ENCODE measurements at places on chromosomes 2 and 18.

- no peak for DNase-seq
Measured at GRCh38 chr2:188524519-188525113, 232.9 kb downstream of the GULP1 start.

DNA sequence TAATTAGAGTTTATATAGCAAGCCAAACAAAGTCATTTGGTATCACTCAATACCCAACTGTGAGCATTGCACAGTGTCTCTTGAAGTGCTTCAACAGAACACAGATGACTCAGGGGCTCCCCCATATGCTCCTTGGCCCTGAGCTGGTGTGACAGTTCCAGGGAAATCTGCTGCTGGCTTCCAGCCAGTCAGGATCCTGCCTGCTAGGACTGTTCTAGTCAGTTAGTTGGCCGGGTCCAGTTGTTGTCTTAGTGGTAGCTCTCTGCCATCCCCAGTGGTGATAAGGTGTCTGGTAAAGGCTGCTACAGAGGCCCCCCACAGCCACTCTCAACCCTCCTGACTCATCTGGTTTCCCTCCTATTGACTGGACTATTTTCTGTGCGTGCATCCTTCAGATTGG, 100.3 kb downstream of the IRS1 start:
- no peak for DNase-seq

DNA sequence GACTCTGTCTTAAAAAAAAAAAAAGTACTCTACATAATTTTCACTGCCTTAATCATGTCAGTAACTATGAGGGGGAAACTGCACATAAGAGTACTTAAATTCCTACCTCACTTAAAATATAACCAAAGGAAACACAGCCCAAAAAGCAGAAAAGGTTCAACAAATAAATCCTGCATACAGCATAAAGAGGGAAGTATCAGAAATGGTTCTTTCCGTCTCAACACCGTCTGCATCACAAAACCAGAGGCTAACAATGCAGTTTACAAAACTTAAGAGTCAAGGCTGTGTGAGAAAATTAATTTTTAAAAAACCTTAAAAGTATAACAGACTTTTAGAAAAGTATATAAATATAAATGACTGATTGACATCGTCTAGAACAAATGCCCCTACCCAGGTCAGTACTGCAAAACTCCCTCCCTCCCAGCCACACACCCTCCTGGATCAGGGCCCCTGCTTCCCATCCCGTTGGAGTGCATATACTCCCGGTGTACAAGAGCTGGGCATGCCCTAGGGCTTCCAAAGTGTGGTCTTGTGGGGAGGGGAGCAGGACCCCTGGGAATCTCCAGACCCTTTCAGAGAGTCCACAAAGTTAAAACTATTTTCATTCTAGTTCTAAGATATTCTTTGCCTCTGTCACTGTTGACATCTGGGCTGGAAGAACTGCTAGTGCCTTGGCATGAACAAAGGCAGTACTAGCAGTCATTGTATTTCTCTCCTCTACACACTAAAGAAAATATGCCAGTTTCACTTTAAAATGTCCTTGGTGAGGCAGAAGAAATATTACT, 67.0 kb upstream of the SERTAD2 start:
- no peak for DNase-seq

DNA sequence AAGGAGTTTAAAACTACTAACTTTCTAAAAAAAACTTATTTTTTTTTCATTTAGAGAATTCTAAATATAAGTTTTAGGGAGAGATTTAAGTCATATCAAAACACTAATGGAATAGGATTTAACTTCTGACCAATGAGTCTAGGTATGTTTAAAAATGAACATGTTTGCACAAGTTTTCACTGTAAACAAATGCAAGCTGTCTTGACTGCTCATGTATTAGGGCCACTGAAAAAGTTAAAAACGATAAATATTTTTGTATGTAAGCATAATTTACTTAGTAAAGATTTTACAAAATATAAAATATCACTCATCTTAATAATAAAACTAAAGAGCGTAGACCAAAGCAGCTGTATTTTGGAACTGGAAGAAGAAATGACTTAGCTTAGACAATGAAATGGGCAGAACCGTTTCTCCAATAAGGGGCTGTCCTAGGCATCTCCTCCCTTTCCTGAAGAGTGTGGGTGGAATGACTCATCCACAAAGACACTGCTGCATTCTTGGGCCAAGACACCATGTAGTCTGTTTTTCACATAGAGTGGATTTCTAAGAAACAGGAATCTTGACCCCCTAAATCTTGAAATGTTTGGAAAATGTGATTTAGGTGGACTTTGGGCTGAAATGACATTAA, 118.8 kb downstream of the MEP1B start:
- no peak for DNase-seq

DNA sequence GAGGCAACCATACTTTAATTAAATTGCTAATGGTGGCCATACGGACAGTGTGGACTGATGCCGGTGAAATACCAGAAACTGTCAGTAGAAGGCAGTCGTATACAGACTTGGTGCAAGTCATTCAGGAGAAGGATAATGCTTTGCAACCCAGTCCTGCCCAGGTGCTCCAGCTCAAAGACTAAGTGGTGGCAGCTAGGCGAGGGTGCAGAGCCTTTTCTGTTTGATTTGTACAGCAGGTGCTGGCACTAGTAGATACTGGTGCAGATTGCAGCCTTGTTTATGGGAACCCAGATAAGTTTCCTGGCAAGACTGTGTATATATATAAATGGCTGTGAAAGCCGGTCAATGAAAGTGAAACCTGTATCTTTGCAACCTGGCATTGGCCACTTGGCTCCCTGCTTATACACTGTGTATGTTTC, 208.3 kb upstream of the SYT4 start:
- DNase-seq = no peak

DNA sequence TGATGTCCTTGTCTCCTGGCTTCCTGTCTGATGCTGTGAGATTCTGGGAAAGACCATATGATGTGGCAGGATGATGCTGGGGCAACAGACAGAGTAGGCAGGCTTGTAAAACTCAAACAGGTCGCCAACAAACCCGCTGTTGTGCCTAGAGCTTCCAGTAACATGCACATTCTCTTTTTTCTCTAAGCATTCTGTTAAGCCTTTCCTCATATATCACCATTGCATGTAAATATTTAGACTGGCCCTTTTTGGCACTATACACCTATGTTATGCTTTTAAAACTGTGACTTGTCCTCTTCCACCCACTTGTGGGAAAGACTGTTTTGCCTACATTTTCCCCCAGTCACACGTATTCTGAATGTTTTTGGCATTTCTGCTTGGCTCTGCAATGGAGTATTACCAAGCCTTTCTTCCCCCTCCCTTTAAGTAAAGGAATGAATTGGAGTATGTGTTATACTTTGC, 250.4 kb upstream of the TANK start:
- no peak for DNase-seq

- DNase-seq = no peak
Measured at GRCh38 chr2:233836359-233836758, 18.0 kb downstream of the HJURP start.

GRCh38 chr18:50653402-50654093, 93.7 kb downstream of the MAPK4 start:
- no peak for DNase-seq

- no peak for DNase-seq
Measured at GRCh38 chr2:138071720-138072719, 107.7 kb downstream of the HNMT start.

DNA sequence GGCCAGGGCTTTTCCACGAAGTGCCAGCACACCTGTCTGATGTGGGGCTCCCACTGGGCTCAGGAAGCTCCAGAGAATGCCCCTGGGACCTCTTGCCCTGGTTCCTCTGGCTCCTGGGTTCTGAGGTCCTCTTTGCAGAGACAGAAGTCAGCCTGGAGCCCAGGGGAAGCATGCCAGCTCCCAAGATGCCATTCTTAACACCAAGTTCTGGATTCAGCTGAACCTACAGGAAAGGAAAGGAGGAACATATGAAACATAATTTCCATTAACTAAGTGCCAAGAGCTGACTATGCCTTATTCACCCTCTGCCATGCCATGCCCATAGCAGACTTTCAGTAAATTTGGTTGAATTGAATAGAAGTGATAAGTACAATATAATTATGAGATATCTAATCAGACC, 21.9 kb downstream of the FAM124B start:
- no peak for DNase-seq

GRCh38 chr18:56235071-56235470, 403.3 kb downstream of the TXNL1 start:
- no peak for DNase-seq

GRCh38 chr2:37793004-37793403, 121.6 kb upstream of the CDC42EP3 start:
- no peak for DNase-seq

DNA sequence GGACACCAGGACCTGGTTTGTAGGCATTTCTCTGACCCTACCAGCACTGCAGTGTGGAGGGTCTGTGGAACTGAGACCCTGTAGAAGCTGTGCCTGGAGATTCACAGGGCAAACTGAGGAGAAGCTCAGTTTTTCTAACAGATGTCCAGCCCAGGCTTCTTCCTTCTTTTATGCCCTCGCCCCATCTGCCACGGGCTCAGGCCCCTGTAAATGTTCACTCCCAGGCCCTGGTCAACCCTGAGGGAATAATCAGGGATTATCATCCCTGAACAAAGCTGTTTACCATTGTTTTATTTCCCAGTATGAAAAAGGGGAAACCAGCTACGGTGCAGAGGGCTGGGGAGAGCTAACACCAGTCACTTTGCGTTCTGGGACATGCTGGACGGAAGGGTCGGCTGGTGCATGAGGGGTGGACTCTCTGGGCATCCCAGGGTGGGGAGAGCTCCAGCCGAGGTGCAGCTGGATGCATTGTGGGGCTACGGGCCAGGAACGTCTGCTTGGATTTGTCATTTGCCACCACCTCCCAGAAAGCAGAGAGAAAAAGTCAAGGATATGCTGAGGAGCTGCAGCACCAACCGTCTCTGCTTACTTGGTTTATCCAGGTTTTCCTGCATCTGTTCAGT, 183.8 kb downstream of the TFCP2L1 start:
- no peak for DNase-seq

GRCh38 chr2:145587922-145588321, 1068.0 kb upstream of the ZEB2 start:
- no peak for DNase-seq

DNA sequence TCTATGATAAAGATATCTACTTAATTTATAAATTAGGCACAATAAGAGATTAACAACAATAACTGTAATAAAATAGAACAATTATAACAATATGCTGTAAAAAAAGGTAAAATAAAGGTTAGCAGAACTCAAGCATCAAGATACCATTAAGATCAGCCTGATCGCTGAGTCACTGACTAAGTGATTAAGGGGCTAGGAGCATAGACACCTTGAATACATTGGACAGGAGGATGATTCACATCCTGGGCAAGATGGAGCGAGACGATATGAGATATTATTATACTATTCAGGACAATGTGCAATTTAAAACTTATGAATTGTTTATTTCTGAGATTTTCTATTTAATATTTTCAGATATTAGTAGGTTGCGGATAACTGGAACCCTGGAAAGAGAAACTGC, 1277.8 kb upstream of the ZEB2 start:
- DNase-seq = no peak

GRCh38 chr2:46438794-46439193, 40.6 kb upstream of the TMEM247 start:
- no peak for DNase-seq

- DNase-seq = no peak
Measured at GRCh38 chr2:230335461-230335863, 8.5 kb downstream of the SP140L start.

DNA sequence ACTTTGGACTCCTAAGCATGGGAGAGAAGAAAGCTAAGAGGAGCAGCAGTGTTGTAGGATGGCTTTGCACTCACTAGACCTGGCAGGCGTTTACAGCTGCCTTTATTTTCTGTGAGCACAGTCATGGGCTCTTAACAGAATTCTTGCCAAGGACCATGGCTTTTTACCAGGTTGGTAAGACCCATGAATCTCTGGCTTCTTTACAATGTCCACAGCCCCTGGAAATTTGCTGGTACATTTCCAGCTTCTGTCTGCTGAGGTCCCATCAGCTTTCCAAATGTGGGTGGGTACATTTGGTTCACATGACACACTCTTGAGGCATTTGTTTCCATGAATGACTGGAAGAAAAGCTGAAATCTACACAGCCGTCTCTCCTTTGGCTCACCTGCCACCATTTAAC, 162.7 kb downstream of the PPP1R1C start:
- DNase-seq = no peak

GRCh38 chr18:34115409-34116081, 109.2 kb downstream of the NOL4 start:
- DNase-seq = no peak

GRCh38 chr2:20609349-20609994, 41.4 kb downstream of the HS1BP3 start:
- DNase-seq = no peak

DNA sequence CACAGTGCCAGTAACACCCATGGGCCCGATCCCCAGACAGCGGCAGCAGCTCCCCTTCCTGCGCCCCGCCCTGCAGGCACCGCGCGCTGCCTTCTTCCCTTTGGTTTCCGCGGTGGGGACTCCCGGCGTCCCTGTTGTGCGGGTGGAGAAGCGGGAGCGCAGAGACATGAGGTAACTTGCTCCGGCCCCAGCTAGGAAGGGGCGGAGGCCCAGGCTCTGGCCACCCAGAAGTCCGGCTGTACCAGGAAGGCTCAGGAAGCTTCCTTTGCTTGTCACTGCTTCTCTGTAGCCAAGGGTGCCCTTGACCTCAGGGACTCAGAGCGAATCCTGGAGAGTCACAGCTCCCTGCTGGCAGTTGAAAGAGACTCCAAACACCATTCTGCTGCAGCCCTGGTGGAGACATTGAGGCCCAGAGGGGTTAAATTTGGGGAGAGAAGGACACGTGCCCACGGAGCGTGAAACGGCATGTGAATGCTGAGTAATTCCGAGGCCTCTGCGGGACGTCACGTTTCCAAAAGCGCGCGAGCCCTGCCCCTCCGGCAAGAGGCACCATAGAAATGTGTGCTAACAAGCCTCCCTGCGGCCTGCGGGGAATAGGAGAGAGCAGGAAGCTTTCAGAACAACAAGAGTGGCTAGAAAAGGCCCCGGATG, 6.7 kb upstream of the ADCY3 start:
- no peak for DNase-seq

DNA sequence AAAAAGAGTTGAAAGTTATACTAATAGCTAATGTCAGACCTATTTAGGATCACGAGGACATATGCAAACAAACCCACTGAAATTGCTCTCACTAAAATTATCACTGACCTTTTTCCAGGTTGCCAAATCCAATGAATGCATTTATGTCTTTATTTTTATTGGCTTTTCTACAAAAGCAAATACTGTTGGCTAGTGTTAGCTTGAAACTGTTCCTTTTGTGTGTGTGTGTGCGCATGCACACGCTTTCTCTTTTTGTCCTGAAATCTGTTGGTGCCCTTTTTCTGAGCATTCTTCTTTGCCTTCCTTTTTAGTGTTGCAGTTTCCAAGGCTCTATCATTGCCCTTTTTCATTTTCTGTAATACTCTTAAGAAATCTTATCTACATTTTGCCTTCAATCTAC, 1269.2 kb downstream of the LRP1B start:
- no peak for DNase-seq

Measured in GM19239 (cell line).